NCI-H1048 (cell line): ENCODE measurements at places on chromosomes 3 and 15.

GRCh38 chr3:73453666-73454065, 171.1 kb downstream of the PDZRN3 start:
- DNase-seq, result no peak

GRCh38 chr15:77412972-77413698, 6.8 kb downstream of the PEAK1 start:
- no peak for DNase-seq

DNA sequence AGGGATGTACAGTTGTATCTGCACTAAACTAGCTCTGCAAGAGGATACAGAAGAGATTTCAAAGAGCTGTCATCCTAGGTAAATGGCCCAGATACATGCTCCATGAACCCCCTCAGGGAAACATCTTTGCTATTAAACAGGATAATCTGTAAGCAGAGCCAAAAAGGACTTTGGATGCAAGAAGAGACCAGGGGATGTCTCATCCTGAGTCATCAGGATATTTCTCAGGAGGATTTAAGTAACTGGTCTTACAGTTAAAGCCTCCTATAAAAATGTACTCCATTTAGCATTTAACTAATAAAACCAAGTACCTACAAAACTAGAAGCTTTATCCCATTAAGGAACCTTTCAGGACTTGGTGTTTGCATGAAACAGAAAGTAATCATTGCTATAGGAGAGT, 48.2 kb upstream of the PHLDB2 start:
- DNase-seq, result no peak

- DNase-seq, result no peak
These were observed 400.2 kb upstream of the TBL1XR1 start for GRCh38 chr3:177597311-177598096.

GRCh38 chr15:37372064-37372463, 271.7 kb upstream of the MEIS2 start:
- no peak for DNase-seq

DNA sequence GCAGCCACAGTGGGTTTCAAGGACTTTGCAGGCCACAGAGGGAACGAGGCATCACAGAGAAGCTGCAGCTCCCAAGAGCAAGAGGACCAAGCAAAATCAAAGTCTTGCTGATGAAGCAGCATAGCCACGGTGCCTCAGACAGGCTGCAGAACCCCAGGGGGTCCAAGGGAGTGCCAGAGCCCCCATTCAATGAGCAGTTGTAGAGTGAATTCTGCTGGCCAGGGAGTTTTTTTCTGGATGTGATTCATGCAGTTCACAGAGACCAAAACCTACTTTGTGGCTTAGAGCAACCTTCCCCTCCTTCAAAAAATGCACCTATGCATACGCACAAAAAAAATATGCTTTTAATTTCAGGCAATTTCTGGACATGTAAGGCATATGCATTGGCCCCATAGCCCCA, 409.0 kb downstream of the VPS13C start:
- no peak for DNase-seq

DNA sequence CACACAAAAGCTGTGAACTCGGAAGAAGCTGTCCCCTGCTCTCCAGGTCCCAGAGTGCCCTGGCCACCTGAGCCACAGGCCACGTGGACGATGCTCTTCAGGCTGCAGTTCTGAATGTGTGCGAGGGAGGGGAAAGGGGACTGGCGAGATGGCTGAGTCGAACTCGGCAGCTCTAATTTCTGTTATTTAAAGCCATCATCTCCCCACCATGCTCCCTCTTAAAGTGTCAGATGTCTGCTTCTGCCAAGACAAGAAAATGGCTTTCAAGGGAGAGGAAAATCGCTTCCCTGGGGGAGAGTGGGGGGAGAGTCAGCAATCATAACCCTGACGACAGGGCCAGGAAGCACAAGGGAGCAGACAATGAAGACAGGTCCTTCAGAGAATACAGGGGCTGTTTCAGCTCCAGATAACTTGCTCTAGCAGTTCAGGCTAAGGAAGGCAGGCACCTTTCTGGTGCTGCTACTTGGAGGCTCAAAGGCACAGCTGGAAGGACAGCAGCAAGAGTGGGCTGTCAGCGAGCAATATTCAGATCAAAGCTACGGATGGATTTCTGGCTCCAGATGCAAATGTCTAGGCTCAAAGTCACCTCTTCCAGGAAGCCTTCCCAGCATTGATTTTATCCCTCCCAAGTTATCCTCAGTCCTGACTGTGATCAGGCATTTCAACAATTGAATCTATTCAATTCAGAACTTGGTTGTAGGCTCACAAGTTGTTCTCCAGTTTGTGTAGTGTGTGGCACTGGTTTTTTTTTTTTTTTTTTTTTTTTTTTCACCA, 15.5 kb upstream of the CCDC33 start:
- no peak for DNase-seq

DNA sequence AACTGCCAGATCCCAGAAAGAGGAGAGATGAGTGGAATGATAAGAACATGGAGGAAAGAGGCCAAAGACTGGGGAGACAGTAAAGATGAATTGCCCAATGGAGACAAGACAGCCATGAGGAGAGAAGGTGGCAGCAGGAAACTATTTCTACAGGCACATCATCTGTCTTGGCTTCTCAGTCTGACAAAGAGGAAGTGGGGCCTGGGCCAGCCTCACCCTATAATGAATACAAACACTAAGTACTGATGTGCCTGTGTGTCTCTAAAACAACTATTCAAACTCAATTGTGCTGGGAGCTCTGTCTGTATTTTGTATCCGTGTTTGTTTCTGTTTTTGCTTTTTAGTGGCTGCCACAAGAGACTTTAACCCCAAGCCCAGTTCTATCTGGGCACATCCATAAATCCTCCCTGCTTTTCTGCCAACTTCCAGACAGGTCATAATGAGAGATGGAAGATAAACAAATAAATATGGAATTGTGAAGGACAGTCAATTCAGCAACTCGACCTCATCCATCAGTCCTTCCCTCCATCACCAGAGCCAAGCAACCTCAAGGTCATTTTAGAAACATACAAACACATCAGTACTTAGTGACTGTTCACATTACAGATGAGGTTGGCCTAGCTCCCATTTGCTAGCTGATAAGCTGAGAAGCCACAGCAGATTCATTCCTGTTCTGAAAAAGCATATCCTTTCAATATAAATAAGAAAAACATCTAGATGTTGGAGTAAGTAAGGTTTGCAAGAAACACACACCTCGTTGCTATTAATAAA, 116.7 kb downstream of the CADPS start:
- no peak for DNase-seq

DNA sequence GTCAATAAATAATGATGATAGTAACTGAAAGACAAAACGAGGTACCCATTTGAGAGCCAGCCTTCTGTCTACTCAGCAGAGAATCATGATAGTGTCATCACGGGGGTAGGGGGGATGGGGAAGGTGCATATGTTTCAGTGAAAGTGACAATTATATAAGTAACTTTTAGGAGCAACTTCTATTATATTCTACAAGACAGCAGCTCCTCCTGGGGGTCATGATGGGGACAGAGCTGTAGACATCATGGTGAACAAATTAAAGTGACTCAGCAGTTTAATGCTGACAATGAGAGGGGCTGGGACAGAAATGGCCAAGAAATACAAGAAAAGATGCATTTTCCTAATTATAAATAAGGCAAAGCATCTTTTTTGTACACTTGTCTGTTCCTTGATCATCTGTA, 11.8 kb downstream of the CAPN3 start:
- DNase-seq, result no peak

DNA sequence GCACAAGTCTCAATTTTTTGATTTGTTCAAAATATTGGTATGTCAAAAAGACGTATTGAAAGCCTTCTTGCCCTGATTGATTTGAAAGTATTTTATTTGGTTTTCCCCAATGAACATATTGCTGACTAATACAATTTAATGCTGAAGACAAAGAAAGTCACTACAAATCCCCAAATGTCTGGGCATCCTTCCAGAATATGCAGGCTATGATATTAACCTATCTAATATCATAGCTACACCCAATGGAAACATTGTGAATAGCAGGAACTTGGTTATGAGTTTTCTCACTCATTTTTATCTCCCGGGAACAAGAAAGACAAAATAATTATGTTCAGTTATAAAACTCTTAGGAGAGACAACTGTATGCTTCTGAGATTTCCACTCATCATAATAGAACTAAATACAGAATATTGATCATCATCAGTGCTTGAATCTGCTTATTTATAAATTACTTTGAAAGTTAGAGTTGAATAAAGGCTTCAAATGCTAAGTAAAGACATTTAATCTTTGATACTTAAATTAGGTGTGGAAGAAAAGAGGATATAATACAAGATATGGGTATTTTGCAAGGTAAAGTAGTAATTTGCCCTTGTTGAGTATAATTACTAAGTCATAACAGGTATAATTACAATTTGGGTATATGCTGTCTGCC, 483.9 kb downstream of the RBMS3 start:
- DNase-seq, result peak; percentile 58

DNA sequence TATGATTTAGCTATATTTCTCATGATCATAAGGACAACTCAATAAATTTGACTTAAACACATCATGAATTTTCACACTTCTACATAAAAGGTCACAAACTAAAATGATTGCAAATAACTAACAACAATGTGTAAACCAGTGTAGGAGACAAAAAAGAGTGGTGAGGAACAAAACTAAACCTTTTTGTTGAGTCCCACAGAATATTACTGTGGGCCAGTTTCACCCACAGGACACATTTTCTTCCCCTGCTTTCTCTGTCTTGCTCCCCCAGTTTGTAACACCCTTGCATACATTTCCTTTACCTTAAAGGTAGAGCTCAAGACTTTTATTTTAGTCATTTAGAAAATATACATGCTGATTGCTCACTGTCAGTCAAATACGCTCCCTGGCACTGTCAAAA, 130.9 kb upstream of the GOLGA6L6 start:
- DNase-seq, result no peak

- DNase-seq, result no peak
These were observed 46.3 kb upstream of the VPS8 start for GRCh38 chr3:184765730-184766074.

- no peak for DNase-seq
These were observed 31.2 kb upstream of the RIOX2 start for GRCh38 chr3:98003306-98003969.

GRCh38 chr15:92579931-92580470, 75.6 kb downstream of the FAM174B start:
- no peak for DNase-seq

DNA sequence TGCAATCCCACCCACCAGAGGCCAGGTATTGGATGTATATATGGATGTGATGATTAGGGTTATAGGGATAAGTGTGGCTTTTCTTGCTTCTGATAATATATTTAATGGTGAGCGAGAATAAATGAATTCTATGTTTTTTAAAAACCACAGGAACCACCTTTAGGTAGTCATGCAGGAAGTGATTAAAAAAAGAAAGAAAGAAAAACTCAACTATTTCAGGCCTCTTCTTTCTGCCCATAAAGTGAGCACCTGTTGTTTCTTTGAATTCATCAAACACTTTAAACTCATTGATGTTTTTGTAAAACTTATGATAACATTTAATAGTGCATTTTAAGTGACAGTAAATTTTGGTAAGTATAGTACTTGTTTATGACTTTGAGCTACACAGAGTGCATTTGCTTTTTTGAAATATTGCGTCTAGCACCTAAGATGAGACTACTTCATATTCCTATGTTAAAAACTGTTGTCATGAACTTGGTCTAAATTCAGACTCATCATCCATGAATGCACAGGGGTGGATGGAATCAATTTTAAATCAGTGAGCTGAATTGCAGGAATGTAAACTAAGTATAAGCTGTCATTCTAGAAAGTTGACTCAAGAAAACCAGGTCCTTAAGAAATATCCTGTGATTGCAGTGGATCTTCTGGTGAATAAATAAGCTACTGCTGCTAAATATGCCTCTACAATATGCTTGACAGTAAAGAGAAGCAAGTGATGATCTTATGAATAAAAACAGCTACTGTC, 764.4 kb upstream of the NECTIN3 start:
- DNase-seq, result no peak
